ENCODE measurements at places on chromosomes 7 and 10.

DNA sequence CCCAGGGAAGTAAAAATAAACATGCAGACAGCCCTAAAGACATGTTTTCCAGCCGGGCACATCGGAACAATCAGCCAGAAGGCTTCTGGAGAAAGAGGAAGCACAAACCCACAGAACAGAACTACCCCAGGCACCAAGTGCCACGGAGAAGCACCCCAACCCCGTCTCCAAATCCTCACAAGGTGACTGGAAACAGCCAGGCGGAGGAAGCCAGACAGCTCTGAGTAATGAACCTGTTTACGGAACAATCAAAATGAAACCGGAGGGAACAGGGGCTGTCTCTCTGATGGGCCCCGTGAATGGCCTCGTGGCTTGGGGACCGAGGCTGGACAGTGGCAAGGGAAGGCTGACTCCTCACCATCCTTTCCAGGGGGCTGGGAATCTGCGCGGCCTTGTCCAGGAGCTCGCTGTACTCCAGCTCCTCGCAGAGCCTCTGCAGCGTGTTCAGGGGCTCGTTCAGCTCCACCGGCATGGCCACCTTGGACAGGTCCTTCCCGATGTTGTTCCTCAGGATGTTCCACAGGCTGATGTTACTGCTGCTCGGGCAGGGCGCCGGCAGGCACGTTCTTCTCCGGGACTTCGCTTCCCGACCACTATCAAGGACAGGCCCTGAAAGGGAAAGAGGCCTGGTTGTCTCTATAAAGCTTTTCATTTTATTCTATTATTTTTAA, 77.0 kb upstream of the GSDME start:
- DNase-seq, result no peak

DNA sequence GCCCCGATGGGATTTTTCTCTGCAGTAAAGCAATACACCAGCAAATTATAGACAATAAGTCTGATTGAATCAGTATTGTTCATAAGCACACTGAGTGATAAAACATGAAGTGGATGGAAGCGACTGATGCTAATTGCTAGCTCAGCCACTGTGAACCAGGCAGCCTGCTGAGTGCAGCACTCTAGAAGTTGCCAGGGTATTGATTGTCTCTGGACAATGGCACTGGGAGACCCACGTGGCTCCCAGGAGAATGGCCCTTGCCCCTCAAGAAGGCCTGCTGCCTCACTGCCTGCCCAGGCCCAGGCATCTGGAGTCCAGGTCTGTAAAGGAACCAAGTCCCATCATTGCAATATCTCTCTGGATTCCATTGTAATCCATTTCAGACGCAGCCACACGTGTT, 80.4 kb upstream of the TCERG1L start:
- no peak for DNase-seq

GRCh38 chr10:49278497-49278981, 20.4 kb upstream of the C10orf71 start:
- DNase-seq, result no peak

DNA sequence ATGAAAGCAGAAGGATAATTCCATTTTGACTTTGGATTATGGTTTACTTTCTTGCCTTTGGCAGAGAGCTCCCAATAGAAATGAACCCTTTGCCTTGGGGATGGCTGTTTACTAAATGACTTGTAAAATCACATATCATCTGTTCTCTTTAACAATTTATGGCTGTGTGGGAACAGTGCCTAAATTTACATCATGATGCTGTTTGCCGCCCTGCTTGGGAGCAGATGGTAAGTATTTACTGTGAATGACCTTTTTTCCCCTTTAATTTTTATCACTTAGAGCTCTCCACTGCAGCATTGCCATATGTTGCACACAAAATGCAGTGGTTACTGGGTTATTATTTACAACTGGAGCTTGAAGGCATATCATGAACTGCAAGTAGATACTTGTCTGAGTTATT, 13.4 kb downstream of the HEPACAM2 start:
- no peak for DNase-seq

- no peak for DNase-seq
Observed at GRCh38 chr7:33854178-33854577, 51.2 kb upstream of the BMPER start.

DNA sequence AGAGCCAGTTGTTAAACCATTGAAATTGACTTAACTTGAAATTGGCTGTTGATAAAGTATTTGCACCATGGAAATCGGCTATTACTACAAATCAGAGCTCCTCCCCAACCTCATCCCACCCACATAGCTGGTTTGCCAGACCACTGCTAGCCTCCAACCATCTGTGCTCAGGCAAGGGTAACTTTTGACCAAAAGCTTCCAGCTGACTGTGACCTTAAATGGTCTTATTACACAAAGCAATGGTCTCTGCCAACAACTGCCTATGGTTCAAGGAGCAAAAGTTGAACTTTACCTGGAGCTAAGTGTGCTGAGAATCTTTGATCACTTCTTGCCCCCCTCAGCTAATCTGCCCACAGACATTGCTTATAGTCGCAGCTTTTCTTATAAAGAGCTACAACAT, 48.5 kb upstream of the ADRB1 start:
- no peak for DNase-seq

- DNase-seq, result no peak
Observed at GRCh38 chr10:117699436-117700075, 157.0 kb downstream of the EMX2 start.

- DNase-seq, result no peak
Observed at GRCh38 chr7:66899552-66900280, 21.3 kb upstream of the TMEM248 start.

- peak; percentile 2 for DNase-seq
Observed at GRCh38 chr10:102229810-102230263, 3.7 kb downstream of the ELOVL3 start.

GRCh38 chr7:42739638-42740037, 172.2 kb downstream of the C7orf25 start:
- no peak for DNase-seq

GRCh38 chr7:68581417-68581816, 1016.9 kb upstream of the AUTS2 start:
- DNase-seq, result no peak

DNA sequence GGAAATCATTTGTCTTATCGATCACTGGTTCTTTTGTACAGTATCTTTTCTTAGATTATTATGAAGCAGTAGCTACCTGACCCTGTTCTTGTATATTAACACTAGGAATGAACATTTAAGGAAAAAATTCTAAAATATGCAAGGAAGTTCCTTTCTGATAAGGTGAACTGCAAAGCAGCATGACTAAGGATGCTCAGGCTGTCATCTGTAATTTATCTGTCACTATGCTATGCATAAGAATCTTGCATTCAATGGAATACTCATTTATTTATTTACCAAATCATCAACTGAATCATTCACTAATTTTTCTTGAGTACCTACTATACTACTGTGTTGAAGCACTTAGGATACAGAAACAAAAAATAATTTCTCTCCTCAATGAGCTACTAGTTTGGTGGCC, 5.8 kb downstream of the GSDME start:
- DNase-seq, result no peak

DNA sequence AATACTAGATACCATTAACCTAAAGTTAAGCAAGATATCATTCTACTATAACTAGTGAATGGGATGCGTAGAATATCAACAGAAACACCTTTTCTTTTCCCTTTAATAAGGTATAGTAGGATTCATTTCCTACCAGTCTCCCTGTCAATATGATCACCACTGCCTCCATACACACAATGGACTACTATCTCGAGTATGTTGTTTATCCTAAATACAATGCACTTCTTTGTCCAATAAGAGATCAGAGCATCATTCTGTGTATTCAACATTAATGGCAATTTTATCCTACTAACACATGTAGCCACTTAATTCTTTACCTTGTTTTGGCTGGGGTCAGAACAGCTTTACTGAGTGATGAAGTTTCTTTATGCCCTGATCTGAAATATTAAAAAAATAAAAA, 276.3 kb downstream of the TFEC start:
- no peak for DNase-seq

Measured in C1 segment of cervical spinal cord (tissue), 14 donors.